Stimulated activated CD4-positive, alpha-beta T cell treated with anti-CD3 and anti-CD28 coated beads, TNF-alpha, amount 100 ng/mL, for 1 hour (primary cell): ENCODE measurements at places on chromosomes 1 and 21.

DNA sequence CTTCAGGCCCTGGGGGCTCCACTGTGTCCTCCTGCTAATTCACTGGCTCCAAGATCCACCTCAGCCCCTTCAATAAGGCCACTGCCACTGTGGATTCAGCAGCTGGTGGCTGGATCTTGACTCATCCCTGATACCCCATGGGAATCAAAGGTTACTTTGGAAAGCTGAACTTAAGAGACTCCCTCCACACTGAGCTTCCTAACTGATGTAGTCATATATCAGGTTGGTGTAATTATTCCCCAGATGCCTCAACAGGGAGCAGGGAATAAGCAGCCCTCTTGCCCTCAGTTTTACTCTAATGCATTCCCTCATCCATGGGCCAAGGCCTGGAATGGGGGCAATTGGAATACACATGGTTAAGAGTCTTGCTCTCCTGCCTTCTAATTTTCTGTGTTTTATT, 164.6 kb downstream of the FASLG start:
- no peak for DNase-seq

GRCh38 chr1:114723457-114723856, 6.9 kb upstream of the NRAS start:
- DNase-seq, result no peak

DNA sequence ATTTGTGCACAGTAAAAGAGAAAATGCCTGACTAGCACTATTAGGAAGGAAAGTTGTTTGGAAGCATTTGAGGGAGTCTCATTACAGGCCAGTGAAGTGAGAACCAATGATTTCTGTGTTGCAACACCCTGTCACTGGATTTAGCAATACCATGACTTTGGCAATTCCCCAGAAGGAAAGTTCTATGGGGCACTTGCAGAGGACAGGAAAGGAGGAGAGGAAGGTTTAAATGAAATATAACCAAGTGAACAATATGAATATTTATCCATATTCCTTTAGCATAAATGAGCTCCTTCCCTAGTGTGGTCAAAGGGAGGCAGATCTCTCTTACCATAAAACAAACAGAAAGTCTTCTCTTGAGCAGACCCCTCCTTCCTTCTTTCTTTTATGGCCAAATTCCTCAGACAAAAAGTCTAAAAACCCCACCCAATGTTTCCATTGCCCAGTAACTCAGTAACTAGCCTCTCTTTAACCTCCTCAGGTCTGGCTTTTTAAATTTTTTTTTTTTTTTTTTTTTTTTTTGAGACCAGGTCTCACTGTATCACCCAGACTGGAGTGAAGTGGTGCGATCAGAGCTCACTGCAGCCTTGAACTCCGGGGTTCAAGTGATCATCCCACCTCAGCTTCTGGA, 5.5 kb downstream of the TLR5 start:
- no peak for DNase-seq

GRCh38 chr1:43031316-43032203, 72.9 kb upstream of the SLC2A1 start:
- DNase-seq, result no peak

DNA sequence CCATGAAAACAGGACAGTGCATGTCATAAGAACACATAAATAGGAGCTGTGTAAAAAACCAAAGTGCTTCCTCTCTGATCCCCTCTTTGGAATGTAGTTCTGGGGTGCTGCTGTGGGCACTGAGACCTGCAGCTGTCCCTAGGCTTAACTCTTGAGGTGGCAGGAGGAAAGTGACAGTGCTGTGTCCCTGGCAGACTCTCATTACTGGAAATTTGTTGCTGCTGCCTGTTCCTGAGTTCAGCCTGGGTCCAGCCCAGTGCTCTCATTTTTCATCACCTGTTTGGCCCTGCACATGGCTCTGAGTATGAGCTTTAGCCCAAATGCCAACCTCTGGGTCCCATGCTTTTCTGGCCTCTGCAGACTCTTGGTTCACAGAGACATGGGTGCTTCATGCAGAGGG, 329.3 kb downstream of the DSCAM start:
- no peak for DNase-seq

DNA sequence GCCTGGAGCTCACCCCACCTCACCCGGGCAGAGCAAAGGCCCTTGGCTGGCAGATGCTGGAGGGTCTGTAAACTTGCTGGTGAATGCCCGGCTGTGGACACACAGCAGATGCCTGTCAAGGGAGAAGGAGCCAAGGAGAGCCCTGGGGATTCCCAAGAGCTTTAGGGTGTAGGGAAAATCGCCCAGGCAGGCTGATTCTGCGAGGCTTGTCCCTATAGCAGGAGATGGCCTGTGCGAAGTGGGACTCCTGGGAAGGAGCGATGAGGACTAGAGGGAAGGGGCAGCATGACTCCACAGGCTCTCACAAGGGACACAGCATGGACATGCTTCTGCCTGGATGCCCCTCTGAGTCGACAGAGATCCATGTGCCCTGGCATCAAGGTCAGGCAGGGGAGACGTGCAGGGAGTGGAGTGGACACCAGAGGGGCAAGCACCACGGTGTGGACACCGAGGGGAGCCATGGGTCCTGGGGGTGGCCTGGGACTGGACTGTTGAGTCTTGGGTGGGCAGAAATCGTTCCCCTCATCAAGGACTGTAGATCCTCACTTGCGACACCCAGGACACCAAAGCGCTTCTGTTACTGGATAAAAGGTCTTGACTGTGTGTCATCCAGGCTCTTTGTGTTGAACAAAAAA, 71.4 kb upstream of the ABCG1 start:
- no peak for DNase-seq
